ENCODE measurements at places on chromosomes 11 and 22.

GRCh38 chr11:128737704-128738103, 43.8 kb downstream of the FLI1 start:
- DNase-seq: no peak

GRCh38 chr22:38108561-38109319, 1.7 kb downstream of the BAIAP2L2 start:
- DNase-seq: no peak

DNA sequence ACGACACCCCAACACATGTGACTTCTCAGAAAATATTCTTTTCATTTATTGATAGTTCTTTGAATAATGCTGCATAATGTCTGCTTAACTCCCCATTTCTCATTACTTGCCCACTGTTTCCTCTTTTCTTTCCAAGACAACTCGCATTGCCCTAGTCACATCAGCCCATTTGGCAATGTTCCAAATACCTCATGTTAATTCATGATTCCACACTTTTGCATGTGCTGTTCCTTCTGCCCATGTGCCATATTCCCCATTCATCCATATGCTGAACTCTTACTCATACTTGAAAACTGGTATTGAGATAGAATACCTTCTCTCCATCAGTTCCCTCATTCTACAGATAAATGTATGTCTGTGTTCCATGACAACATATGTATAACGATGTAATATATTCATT, 993.7 kb downstream of the OPCML start:
- DNase-seq: no peak

DNA sequence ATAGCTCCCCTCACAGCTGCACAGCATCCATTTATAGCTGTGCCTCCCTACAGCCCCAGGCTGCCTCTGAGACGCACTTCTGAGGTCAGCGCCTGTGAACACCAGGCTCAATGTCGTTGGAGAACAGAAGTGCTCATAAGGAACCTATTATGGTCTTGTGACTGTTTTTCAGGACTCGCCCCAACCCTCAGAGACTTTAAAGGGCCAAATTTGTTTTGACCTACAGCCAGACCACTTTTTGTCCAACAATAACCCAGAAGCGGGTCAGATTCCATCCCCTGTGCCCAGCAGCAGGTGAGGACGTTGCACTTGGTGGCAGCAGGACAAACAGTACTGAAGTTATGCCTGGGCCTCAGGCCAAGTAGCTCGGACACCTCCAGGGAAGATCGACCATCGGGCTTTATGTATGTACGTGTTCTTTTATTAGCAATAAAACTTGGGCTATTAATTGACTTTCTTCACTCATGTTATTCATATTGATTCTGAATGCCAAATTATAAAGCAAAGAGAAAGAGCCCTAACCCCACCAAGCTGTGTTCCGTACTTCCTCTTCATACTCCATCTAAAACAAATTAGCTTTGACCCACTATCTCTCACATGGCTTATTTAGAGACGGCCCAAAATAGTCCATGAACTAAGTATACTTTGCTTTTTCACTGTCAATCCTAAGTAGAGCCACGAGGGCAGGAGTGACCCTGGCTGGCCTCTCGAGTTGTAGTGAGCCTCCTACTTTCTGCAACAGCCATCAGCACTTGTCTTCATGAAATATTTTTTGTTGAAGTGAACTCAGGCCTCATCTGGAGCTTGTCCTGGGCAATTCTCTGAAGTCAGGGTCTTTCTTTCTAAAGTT, 92.3 kb upstream of the PAX6 start:
- DNase-seq: no peak

DNA sequence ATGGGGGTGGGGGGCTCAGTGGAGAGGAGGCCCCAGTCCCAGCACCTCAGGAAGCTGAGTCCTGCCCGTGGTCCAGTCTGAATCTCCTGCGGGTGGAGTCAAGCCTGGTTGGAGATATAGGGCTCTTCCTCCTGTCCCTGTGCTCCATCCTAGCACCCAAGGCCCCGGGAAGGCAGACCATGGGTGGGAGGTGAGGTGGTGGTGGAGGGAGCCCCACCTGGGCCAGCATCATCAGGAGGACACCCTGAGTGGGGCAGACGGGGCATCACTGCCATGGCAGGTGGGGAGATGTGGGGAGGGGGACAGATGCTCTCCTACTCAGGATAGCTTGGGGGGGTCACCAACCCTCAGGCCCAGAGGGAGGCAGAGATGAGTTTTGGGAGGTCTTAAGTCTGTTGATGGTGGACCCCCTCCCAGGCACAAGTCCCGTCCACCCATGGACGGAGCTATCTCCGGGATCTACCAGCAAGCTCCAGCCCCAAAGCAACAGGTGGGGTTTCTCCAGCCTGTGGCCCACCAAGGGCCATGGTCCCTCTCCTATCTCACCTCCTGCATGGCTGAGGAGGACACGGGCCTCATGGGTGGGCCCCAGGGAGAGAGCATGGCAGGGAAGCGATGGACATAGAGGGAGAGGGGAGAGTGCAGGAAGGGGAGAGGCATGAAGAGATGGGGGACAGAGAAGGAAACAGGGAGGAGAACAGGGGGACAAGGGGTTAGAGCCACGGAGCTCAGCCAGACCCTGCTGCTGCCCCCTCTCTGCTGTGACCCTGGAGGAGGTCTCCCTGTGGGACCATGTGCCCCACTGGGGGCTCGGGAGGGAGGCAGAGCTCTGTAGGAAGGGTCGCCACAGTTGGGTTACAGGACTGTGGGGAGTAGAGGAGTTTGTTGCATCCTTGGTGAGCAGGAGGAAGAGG, 1.3 kb downstream of the MRGPRE start:
- no peak for DNase-seq

All from fibroblast of skin of back (primary cell).